Progenitor cell of endocrine pancreas (in vitro differentiated cells): ENCODE measurements at places on chromosomes 11 and 22.

GRCh38 chr11:109166441-109166840 is 255.5 kb upstream of the C11orf87 start:
- DNase-seq, result no peak

- no peak for DNase-seq
Observed at GRCh38 chr11:130611791-130612251, 163.4 kb downstream of the ADAMTS15 start.

- DNase-seq, result no peak
Observed at GRCh38 chr22:32620992-32621391, 146.4 kb downstream of the FBXO7 start.

GRCh38 chr11:3148990-3149851 is 15.9 kb downstream of the OSBPL5 start:
- DNase-seq, result no peak

DNA sequence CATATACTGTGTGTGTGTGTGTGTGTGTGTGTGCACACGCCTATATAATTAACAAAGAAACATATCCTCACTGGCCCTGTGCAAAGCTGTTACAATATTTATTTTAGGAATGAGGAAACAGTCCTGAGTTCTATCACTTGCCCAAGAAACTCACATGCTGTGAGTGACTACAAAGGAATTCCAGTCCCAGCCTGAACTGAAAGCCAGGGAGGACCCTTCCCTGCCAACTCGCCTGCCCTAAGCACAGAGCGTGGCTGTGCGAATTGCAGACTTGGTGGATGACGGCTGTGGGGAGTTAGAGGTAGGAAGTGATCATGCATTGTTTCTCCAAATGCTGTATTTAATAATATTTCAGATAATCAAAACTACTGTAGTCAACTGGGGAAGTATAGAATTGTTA is 26.4 kb upstream of the CD5 start:
- DNase-seq, result no peak

GRCh38 chr11:75264356-75264755 is 23.8 kb downstream of the TPBGL start:
- DNase-seq, result no peak

DNA sequence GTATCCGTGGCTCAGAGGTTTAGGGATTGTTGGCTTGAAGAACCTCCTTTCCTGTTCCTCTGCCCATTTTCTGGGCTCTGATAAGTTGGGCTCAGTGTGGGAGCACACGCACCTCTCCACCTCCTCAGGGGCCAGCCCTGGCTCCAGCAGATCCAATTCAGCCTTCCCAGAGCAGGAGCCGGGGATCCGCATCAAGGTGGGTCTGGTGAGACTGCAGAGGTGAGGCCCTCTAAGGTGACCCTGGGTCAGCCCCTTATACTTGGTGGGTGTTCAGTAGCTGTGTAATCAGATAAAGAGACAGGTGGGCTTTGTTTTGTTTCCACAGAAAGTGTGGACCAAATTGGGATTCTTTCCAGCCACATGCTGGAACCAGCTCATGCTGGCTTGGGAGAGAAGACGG is 1466.0 kb downstream of the TBC1D22A start:
- DNase-seq, result no peak
